Daoy (cell line): ENCODE measurements at places on chromosomes 16 and 17. TPM values are rescaled to one million over a fixed set of nuclear protein-coding genes. Genes with fewer than 3 reads are reported as not detected.

PSKH1 gene
- 1.5 and 2.3 TPM in 2 replicates for total RNA-seq

CD300LG gene
- 0.51 TPM in 1 of 2 replicates, not detected in the other for total RNA-seq

NKD1 gene
- total RNA-seq = 0.11 and 0.42 TPM in 2 replicates

DNA sequence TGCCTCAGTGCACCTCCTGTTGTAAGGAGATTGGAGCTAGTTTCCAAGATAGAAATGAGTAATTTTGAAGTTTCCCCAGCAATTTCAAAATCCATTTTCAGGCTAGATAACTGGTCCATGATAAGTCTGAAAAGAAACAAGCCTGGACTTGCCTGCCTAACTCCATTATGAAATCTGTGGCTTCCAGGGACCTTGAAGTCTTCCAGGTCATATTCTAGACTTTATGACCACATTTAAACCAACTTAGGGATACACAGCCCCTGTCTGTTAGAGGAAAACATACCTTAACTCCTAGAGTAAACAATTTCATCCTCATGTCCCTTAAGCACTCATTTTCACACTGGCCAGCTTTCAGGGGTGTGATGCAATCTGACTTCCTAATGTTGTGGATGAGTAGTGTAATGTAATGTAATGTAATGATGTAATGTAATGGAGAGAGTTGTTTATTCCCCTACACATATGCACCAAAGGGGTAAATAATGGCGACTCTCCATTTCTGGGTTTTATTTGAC, 96.7 kb upstream of the FAM20A start:
- DNase-seq = no peak

DNA sequence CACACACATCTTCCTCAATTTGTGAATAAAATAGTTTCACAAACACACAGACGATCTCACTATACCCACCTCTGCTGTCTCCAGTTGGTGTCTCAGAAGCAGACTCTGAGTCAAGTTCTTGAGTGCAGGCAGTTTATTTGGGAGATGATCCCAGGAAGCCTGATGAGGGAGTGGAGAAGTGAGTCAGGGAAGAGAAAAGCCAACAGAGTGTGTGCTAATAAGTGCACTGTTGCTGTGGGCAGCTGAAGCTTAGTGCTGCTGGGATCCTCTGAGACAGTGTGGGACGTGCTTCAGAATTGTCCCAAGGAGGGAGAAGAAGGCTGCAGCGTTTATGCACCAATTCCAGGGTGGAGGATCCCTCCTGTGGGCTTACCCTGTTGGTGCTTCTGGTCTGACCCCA, 423.2 kb upstream of the C16orf82 start:
- no peak for DNase-seq

DNA sequence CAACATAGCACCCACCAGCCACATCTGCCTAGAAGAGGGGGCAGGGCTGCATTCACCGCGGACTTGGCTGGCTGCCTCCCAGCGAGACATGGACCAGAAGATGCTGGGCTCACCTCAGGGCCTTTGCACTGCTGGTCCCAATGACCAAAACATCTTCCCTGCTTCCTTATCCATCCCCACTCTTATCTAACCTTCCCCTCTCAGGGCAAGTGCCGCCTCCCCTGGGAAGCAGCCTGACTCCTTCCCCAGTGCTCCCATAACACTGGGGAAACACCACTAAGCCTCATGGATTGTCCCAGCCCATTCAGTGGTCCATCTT, 5.7 kb downstream of the TMC6 start:
- no peak for DNase-seq

PCTP gene
- 5.9 and 8.1 TPM in 2 replicates for total RNA-seq

GRCh38 chr16:73021866-73022495, 25.9 kb downstream of the ZFHX3 start:
- DNase-seq = no peak

DNA sequence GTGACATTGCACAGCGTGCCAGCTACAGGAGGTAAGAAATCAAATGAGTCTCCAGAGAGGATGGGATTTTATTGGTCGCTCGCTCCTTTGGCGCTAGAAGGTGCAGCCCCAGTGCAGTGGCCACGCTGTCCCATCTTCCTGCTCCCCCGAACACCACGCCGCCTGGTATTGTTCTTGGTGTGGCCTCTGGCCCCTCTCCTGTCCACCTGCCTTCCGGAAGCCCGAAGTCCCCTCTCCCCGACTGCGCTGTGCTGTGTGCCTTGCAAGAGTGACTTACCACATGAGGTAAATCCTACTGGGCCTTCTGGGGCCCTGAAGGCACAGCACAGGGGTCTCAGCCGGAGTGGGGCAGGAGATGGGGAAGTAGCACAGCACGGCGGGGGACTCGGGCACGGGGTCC, 58.2 kb downstream of the MARCHF10 start:
- no peak for DNase-seq

GRCh38 chr17:78359321-78359996, 418 bp downstream of the SOCS3 start:
- no peak for DNase-seq

DNA sequence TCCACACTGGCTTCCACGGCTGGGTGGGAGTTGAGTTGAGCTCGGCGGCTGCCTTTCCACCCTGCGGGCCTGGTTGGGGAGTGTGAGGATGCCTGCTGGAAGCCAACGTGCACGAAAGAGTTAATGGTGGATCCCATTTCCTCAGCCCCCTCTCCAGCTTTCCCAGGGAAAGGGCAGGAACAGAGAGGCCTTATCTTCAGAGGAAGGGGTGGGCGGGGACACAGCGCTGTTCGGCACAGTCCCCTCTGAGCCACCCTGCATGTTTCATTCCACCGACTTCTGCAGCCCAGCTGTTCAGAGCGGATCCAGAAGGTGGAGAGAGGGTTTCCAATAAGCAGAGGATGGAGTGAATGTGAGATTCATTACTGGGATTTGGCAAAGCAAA, 295.3 kb downstream of the SEC14L1 start:
- DNase-seq = no peak

- peak; percentile 88 for DNase-seq
Measured at GRCh38 chr16:19555938-19556771, 652 bp downstream of the VPS35L start.

SCARF1 gene
- 2.1 and 4.0 TPM in 2 replicates for total RNA-seq

- no peak for DNase-seq
Measured at GRCh38 chr17:33686171-33686570, 393.1 kb upstream of the ASIC2 start.

TAT gene
- total RNA-seq = not detected in 2 replicates

DNA sequence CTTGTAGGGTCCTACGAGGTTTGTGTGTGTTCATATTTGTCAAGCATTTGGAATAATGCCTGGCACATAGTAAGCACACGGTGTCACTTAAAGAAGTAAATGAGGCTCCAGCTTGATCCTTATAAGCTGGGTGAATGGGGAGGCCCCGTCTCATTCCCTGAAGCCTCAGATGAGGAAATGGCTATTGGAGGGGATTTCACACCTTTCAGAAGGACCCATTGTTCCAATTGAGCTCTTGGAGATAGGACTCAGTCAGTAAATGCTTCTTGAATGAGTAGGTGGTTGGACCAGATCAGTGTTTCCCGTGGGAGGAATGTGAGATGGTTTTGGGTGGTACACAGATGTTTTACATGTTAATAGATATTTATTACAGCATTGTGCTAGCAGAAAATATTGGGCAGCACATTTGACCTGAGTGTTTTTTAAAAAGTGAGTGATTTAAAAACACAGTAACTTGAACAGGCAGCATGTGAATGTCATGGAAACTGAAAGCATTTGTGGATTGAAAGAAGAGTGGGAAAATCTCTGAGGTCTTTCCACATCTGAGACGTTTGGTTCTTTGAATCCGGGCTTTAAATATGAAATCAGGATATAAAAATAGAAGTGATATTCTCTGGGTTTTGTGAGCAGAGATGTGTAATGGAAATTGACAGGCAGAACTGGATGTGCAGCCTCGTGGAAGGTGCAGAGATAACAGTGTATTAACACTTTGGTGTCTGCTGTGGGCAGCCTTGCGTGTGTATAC, 36.4 kb upstream of the ARHGAP17 start:
- DNase-seq = peak; percentile 43

GRB7 gene
- total RNA-seq = 0.11 and 0.15 TPM in 2 replicates

ANKRD11 gene
- 21.5 and 27.8 TPM in 2 replicates for total RNA-seq

DNA sequence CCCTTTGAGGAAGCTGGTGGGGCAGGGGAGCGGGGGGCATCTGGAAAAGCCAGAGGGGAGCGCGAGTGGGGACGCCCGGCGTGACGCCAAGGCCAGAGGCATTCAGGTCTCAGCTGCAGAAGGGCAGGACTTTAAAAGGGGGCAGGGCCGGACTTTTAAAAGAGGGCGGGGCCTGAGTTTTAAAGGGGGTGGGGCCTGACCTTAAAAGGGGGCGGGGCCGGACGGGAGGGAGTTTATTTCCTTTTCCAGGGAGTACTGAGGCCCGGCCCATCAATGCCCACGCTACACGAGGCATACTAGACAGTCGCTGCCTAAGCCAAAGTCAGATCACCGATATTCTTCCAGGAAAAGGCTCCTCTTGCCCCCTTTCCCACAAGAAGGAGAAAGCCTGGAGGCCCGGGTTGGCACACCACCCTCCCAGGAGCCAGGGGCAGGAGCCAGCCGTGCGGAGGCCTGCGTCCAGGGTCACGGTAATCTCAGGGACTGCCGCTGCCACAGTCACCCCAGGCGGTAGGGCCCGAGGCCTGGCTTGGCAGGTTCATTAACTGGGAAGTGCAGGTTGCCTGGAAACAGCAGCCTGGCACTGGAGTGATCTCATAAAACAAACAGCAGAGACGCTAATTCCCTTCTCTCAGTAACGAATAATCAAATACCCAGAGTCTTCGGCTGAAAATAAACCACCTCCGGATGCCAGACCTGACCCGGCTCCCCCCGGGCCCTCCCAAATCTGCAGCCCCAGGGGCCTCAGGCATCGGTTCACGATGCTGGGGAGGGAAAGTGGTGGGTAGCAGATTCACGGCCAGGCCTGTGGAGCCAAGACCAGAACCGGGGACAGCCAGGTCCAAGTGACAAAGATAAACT, 90.7 kb downstream of the TIMM22 start:
- peak; percentile 91 for DNase-seq

DNA sequence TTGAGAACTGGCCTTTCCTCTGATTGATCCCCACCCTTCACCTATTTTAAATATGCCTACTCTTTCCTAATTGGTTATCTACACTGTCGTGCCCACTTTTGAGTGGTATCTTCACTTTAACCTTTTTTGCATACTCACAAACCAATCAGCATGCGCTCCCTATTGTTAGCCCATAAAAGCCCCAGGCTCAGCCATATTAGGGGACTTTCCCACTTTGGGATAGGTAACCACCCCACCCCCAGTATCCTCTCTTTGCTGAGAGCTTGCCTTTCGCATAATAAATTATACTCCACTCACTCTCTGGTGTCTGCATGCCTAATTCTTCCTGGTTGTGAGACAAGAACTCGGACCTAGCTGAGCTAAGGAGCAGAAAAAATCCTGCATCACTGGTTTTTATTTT, 59.5 kb upstream of the NOL11 start:
- DNase-seq = no peak

DNA sequence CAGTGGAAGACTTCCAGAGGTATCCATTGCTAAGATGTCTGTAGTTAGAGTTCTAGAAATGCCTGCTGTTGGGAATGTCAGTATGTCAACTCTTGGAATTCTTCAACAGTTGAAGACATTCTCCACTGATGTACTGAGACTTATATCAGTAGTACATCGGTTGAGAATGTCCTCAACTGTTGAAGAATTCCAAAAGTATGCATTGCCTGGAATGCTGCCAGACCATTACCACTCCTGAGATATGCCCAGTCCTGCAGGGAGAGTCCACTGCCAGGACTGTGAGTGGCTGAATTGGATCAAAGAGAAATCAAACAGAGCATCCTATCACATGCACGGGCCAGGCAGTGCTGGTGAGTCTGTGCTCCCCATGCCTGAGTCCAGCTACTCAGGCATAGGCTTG, 42.0 kb downstream of the IL21R start:
- DNase-seq = no peak

GRCh38 chr17:10059684-10060211, 138.7 kb downstream of the GAS7 start:
- no peak for DNase-seq

PITPNM3 gene
- 0.33 and 0.51 TPM in 2 replicates for total RNA-seq

SLC12A3 gene
- total RNA-seq = not detected in 2 replicates

DNA sequence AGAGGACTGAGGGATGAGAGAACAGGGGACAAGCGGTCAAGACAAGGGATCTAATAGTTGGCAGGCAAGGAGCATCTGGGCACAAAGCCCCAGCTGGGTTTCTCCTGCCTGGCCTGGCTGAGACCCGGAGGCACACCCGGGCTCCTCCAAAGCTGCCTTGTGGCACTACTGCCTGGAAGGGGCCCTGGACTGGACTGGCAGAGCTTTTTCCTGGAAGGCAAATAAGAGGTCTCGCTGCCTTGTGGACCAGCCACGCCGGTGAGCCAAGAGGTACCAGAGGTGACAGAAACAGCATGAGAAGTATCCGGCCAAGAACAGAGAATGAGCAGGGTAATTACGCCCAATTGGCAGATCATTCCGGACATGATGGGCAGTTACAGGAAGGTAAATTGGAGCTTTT, 64.6 kb downstream of the GTF3C1 start:
- DNase-seq = no peak

DNA sequence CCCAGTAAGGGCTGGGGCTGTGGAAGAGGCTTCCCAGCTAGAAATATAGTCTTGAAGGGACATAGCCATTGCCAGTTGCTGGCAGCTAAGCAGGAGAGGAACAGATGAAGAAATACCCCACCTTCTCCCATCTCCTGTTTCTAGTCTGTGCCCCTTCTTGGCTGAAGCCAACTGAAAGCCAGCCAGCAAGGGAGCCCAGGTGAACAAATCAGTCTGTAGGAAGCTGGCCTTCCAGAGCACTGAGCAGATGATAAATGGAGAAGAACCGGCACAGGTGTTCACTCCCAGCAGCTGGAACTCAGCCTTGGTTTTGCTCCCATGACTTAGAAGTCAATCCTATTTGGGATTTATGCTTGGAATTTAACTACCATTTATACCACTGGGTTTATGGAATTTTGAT, 69.2 kb upstream of the DHX40 start:
- DNase-seq = no peak

SLFN14 gene
- total RNA-seq = not detected in 2 replicates

- no peak for DNase-seq
Measured at GRCh38 chr17:50787106-50787505, 19.8 kb upstream of the ANKRD40CL start.

GRCh38 chr17:41176744-41177387, 1.2 kb downstream of the KRTAP4-2 start:
- DNase-seq = no peak

GRCh38 chr16:12083631-12084030, 107.1 kb downstream of the SNX29 start:
- DNase-seq = no peak

DNA sequence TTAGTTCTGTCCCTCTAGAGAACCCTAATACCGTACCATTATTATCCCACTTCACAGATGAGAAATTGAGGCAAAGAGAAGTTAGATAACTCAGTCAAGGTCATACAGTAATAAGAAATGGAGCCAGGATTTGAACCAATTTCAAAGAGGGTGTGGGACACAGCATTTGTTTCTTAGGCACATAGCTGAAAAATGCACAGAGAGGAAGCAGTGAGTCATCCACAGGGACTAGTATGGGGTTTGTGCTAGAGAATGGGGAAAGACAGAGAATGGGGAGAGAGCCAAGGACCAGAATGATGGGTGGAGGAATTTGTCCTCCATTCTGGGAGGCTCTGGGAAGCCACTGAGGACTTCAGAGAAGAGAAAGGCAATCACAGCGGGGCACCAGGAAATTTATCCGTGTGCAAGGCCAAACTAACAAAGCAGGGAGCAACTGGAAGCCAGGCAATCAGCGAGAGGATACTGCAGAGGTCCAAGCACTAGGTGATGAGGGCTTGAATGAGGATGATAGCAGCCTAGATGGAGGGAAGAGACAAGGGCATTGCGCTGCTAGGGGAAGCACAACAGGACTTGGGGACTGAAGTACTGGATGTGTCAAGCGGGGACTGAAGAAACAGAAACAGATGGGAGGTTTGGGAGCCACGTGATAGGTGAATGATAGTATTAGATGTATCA, 78.1 kb upstream of the ZFHX3 start:
- DNase-seq = peak; percentile 16

RASL10B gene
- total RNA-seq = 0.39 and 3.5 TPM in 2 replicates

CBX8 gene
- total RNA-seq = 4.5 and 4.9 TPM in 2 replicates
